ENCODE measurements at places on chromosomes 2 and 18. TPM values are rescaled to one million over a fixed set of nuclear protein-coding genes. Genes with fewer than 3 reads are reported as not detected.

The NLRC4 gene
- total RNA-seq = 22.4 TPM

The GPATCH11 gene
- total RNA-seq = 7.3 TPM

The LRP1B gene
- total RNA-seq = 0.10 TPM

The PDE11A gene
- total RNA-seq = not detected

The LRATD1 gene
- total RNA-seq = 13.5 TPM

All from upper lobe of left lung (tissue), 6 donors.